Cortex of kidney (tissue), 1 donor: ENCODE measurements at places on chromosomes 3 and 15.

DNA sequence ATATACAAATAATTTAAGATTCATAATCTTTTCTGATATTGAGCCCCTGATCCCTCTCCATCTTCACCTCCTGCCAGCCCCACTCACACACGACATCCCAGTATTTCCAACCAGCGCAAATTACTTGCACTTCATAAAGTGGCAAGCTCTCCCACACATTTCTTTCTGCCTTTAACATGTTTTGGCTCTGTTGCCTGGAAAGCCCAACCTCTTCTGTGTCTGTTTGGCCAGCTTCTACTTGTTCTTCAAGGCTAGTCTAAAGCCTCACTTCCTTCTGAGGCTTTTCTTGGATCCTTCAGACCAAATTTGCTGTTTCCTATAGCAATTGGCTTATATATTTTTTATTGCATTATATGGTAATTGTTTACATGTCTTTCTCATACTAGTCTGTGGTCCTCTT is 5.1 kb upstream of the TM6SF1 start:
- no peak for DNase-seq

DNA sequence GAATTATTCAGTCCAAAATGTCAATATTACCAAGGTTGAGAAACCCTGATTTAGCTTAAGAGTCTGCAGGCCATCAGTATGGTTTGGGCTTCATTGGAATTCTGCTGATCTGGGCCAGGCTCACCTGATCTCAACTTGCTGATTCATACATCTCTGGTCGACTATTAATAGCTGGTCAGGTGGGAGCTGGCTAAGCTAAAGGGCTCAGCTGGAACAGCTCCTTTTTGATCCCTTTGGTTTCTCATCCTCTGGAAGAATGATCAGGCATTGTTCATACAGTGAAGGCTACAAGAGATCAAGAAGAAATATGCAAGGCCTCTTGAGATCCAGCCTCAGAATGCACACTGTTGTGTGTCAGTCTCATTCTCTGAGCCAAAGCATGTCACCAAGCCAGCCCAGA is 123.3 kb upstream of the MME start:
- DNase-seq: no peak

DNA sequence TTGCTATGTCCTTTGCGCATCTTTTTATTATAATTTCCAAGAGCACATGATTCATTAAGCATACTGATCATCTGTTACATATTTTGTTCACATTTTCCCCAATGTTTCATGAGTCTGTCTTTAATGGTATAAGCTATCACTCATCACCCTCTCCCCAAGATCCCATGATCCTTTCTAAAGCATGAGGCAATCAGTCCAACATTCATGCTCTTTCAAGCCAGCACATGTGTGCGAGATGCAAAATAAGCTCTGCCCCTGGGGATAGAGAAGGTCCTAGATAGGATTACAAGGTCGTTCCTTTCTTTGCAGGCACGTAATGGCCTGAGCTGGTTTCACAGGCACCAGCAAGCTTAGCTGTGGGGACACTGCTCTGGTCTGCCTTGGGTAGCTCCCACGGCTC is 32.2 kb upstream of the B3GNT5 start:
- DNase-seq: no peak

DNA sequence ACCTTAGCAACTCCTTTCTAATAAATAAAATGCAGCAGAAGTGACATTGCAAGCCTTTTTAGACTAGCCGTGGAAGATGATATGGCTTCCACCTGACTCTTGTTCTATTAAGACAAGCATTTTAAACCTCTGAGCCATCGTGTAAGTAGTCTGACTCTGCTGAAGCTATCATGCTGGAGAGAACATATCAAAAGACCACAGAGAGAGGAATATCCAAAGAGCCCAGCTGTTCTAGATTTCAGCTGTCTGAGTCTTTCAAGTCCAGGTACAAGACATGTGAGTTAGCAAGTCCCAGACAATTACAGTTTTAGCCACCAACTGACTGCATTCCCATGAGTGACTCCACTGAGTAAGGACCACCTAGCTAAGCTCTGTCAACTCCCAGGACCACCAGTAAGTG is 517.0 kb upstream of the NAALADL2 start:
- DNase-seq: no peak

GRCh38 chr15:92809880-92810361 is 90.2 kb upstream of the CHD2 start:
- DNase-seq: no peak

GRCh38 chr3:168806871-168807270 is 711.1 kb upstream of the GOLIM4 start:
- DNase-seq: no peak

GRCh38 chr3:174784206-174784934 is 74.8 kb upstream of the NAALADL2 start:
- no peak for DNase-seq

GRCh38 chr15:75227663-75228280 is 26.1 kb downstream of the C15orf39 start:
- no peak for DNase-seq

DNA sequence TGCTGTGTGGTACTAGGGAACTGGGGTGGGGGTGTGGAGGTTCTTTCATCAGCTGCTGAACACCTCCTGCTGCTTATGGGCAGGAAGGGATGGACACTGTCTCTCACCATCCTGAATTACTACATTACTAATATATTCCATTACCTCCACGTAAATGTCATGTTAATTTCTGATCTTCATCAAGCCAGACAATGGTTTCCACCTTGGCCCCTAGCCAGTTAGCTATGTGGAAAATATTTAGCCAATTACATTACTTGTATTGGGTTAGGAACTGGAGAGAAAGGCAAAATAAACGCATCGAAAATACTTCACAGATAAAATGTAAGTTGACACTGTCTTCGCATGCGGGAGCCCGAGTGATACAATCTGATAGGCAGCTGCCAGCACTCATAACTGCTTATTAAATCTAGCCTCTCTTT is 95.1 kb downstream of the FOXP1 start:
- DNase-seq: no peak

DNA sequence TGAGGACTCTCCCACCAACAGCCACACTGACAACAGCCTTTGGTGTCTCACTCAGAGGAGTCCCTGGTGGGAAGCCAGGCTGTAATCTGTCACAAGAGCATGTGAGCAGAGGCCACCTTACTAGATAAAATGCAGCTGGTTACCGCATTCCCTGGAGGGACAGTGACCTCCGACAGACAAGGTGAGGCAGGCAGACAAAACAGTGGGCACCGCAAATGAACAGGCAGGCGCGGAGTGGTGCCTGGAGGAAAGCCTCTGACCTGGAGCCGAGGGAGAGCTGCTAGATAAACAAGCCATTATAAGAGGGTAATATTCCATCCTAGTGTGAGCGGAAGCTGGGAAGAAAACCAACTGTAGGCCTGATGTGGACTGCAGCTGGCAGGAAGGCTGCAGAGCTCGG is 736.4 kb downstream of the FHIT start:
- DNase-seq: no peak

DNA sequence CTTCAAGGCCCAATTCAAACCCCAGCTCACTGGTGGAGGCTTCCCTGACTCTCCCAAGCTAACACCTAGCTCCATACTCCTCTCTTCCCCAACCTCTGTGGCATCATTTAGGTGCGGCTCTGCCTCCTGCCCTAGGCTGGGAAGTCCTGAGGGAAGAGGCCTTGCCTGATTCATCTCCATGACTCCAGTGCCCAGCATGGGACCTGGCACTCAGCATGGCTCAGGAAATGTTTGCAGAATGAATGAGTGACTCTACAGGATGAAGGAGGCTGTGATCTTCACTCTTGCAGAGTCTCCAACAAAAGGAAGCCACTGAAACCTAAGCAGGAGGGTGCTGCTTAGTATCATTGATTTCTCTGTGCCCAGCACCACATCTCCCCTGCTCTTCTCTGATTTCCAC is 34.5 kb upstream of the INSYN1 start:
- no peak for DNase-seq

DNA sequence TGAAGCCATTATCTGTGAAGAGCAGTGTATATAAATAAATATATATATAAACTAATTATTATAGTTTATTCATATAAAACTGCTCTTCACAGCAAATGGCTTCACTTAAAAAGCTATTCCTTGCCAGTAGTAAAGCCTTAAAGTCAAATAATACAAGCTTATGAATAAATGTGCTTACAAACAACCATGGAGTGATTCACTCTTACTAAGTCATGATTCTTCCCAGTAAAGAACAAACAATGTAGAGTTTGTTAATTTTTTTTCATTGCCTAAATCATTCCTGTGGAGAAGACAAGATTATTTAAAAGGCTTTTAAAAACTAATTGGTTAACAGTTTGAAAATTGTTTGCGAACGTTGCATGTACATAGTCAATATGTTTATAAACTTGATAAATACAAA is 140.7 kb downstream of the PLCH1 start:
- no peak for DNase-seq
